ENCODE measurements at places on chromosomes 3 and 15. TPM values are rescaled to one million over a fixed set of nuclear protein-coding genes. Genes with fewer than 3 reads are reported as not detected.

The GOLGA8A gene
- 16.9 TPM for total RNA-seq

The C2CD4B gene
- not detected for total RNA-seq

The GABRA5 gene
- not detected for total RNA-seq

The CHRM5 gene
- total RNA-seq: not detected

The TXNRD3 gene
- 15.1 TPM for total RNA-seq

The UBAP1L gene
- total RNA-seq: 0.49 TPM

The DAZL gene
- not detected for total RNA-seq

The MYRIP gene
- total RNA-seq: not detected

The FHIT gene
- 3.7 TPM for total RNA-seq

The CPN2 gene
- total RNA-seq: not detected

The LTF gene
- not detected for total RNA-seq

The MASP1 gene
- not detected for total RNA-seq

The AQR gene
- total RNA-seq: 30.0 TPM

The CTDSPL2 gene
- 37.2 TPM for total RNA-seq

The CCR8 gene
- total RNA-seq: not detected

The ZNF660 gene
- 0.10 TPM for total RNA-seq

The IMPG2 gene
- total RNA-seq: 0.03 TPM

The MST1R gene
- total RNA-seq: 98.9 TPM

The RPLP1 gene
- 636 TPM for total RNA-seq

The LHFPL4 gene
- total RNA-seq: not detected

The MYH15 gene
- 6.3 TPM for total RNA-seq

The RARRES1 gene
- not detected for total RNA-seq

The ARPIN gene
- total RNA-seq: 10.8 TPM

The MUC20 gene
- 0.28 TPM for total RNA-seq

The PRSS50 gene
- total RNA-seq: not detected

The RYR3 gene
- under 0.01 TPM for total RNA-seq

The SLC25A26 gene
- total RNA-seq: 21.0 TPM

The SH3GL3 gene
- 0.20 TPM for total RNA-seq

The CAPN3 gene
- 3.8 TPM for total RNA-seq

The SENP8 gene
- 2.8 TPM for total RNA-seq

The GCNT3 gene
- total RNA-seq: not detected

The NANOGP8 gene
- total RNA-seq: not detected

The C15orf61 gene
- total RNA-seq: 2.9 TPM

The SLC9C1 gene
- total RNA-seq: not detected

The GPR27 gene
- total RNA-seq: 0.20 TPM

The TM4SF18 gene
- total RNA-seq: not detected

The FSIP1 gene
- 0.58 TPM for total RNA-seq

The CCDC39 gene
- total RNA-seq: not detected

The PLCH1 gene
- 0.14 TPM for total RNA-seq

The SLC51A gene
- total RNA-seq: not detected

The NEK11 gene
- total RNA-seq: 4.2 TPM

The MRAS gene
- 6.3 TPM for total RNA-seq

The ZNF80 gene
- not detected for total RNA-seq

The ATP13A5 gene
- not detected for total RNA-seq

The MAGEL2 gene
- total RNA-seq: not detected

The CPNE9 gene
- not detected for total RNA-seq

Measured in foreskin keratinocyte (primary cell).